ENCODE measurements at places on chromosomes 12 and 14. TPM values are rescaled to one million over a fixed set of nuclear protein-coding genes. Genes with fewer than 3 reads are reported as not detected.
A peak's percentile ranks its signal among the peaks of the same experiment; 100 is the strongest.

CD163 gene
- total RNA-seq: 464 TPM

GRCh38 chr12:97075934-97076630, 169.0 kb downstream of the NEDD1 start:
- H3K27ac ChIP-seq: peak overlapping the region; percentile 64
- peaks cover 12% of the 10 kb centered on the region for H3K4me1 ChIP-seq
- peak overlapping the region; percentile 9 for H3K4me3 ChIP-seq
- H3K27me3 ChIP-seq: no peaks in the 10 kb centered on the region

DNA sequence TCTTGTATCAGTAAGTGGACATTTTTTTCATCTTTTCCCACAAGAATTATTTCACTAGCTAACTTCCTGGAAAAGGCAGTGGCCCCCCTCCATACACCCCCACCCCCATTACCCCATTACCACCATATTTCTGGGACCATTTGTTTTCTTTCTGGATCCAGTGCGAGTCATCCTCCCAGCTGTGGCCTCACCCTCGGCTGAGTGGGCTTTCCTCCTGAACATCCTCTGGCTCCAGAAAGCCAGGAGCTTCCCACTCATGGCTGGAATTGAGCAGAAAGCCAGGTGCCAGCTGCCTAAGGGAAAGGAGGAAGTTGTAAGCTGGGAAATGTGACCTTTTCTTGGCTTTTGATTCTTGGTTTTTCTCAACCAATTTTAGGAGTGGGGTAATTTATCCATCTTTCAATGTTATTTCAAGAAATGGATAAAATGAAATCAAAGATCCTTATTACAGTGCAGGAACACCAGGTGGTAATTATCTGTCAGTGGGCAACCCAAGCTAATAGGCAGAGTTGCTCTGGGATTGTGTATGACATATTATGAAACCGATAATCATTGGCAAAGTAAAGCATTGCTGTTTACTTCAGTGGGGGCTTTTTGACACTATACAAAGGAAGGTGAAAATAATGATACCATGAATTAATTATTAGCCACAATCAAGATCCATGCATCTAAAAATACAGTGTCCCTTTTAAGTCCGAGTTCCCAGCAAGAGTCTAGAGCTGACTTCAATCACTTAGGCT, 124.6 kb downstream of the KICS2 start:
- no peaks in the 10 kb centered on the region for H3K4me1 ChIP-seq
- no peak overlapping the region for H3K27ac ChIP-seq
- H3K27me3 ChIP-seq: no peaks in the 10 kb centered on the region
- no peaks in the 10 kb centered on the region for H3K36me3 ChIP-seq
- DNase-seq: no peak

GRCh38 chr14:64671591-64671990, 32.6 kb upstream of the PLEKHG3 start:
- H3K27ac ChIP-seq: no peak overlapping the region
- no peaks in the 10 kb centered on the region for H3K36me3 ChIP-seq
- H3K4me1 ChIP-seq: no peaks in the 10 kb centered on the region
- no peaks in the 10 kb centered on the region for H3K27me3 ChIP-seq

- no peak overlapping the region for H3K4me3 ChIP-seq
- no peak overlapping the region for H3K27ac ChIP-seq
- H3K4me1 ChIP-seq: no peaks in the 10 kb centered on the region
Observed at GRCh38 chr14:60632777-60633176, 16.5 kb downstream of the SIX1 start.

DNA sequence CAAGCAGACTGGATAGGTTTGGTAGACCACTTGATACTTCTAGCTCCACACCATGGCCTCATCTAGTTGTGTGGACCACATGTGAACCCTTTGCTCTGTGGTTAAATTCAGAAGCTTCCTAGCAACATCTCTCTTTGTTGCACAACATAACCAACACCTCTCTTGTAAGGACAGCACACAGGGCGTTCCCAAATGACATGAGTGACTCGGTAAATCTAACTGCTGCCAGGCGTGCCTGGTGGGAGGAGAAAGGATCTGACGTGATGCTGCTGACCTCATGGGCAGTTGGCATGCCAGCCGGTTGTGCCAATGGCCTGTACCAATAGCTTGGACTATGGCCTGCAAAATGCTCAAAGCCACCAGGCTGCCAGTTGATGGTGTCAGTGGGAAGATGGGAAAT, 93.8 kb downstream of the CPSF2 start:
- no peak overlapping the region for H3K4me3 ChIP-seq
- H3K27ac ChIP-seq: peak overlapping the region; percentile 32
- H3K4me1 ChIP-seq: peaks cover 32% of the 10 kb centered on the region
- DNase-seq: no peak
- no peaks in the 10 kb centered on the region for H3K36me3 ChIP-seq

TBC1D30 gene
- total RNA-seq: 19.0 TPM

STXBP6 gene
- total RNA-seq: 4.4 TPM

DNA sequence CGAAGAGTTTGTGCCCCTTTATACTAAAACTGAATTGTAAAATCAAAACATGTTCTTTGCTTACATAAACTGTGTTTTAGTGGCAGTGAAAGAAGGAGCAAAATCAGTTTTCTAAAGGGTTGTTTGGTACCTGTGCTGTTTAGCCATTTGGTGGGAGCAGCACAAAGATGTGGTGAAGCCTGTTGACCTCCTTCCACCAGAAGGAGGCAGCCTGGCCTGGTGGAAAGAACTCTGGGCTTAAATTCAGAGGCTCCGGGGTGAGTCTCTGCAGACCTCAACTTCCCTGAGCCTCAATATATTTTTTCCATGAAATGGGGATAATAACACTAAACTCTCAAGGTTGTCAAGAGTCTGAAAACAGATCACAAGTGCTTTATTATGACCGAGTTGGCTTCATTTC, 502.5 kb downstream of the VRK1 start:
- H3K36me3 ChIP-seq: no peaks in the 10 kb centered on the region
- no peaks in the 10 kb centered on the region for H3K27me3 ChIP-seq
- no peaks in the 10 kb centered on the region for H3K4me1 ChIP-seq
- no peak for DNase-seq
- no peak overlapping the region for H3K27ac ChIP-seq

AP4S1 gene
- 6.0 TPM for total RNA-seq

DNA sequence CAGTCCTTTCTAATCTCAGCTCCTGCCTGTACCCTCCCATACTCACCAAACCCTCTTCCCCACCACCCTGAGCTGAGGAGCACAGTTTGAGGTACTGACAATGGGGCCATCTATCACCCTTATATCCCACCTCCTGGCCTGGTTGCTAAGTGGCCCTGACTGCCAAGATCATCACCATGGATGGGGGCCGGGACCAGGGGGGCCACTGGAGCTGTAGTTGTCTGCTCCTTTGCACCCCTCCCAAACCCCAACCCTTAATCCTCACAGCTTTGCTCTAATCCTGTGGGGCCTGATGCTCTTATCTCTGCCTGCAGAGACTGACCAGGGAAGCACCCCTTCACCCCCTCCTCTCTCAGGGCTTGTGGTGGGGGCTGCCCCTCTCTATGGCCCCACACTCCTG, 395 bp upstream of the GNB3 start:
- H3K27ac ChIP-seq: no peak overlapping the region
- no peaks in the 10 kb centered on the region for H3K4me1 ChIP-seq

- peak overlapping the region; percentile 97 for H3K4me3 ChIP-seq
- no peak for DNase-seq
- peak overlapping the region; percentile 75 for H3K27ac ChIP-seq
Observed at GRCh38 chr12:132954471-132955048, 1.5 kb downstream of the ZNF605 start.

NR1H4 gene
- total RNA-seq: 1.9 TPM

DCN gene
- total RNA-seq: 1,972 TPM

MMP17 gene
- 4.6 TPM for total RNA-seq

TAS2R30 gene
- 4.1 TPM for total RNA-seq

GRCh38 chr14:103638594-103638993, 9.6 kb downstream of the KLC1 start:
- peaks cover 50% of the 10 kb centered on the region for H3K4me1 ChIP-seq
- H3K36me3 ChIP-seq: no peaks in the 10 kb centered on the region
- H3K4me3 ChIP-seq: no peak overlapping the region
- DNase-seq: no peak
- peak overlapping the region; percentile 75 for H3K27ac ChIP-seq

GRCh38 chr12:22032732-22033131, 13.3 kb upstream of the CMAS start:
- no peak overlapping the region for H3K4me3 ChIP-seq
- peaks cover 12% of the 10 kb centered on the region for H3K4me1 ChIP-seq
- H3K36me3 ChIP-seq: no peaks in the 10 kb centered on the region
- no peak for DNase-seq
- H3K27ac ChIP-seq: no peak overlapping the region

AKAP3 gene
- 3.3 TPM for total RNA-seq

DNA sequence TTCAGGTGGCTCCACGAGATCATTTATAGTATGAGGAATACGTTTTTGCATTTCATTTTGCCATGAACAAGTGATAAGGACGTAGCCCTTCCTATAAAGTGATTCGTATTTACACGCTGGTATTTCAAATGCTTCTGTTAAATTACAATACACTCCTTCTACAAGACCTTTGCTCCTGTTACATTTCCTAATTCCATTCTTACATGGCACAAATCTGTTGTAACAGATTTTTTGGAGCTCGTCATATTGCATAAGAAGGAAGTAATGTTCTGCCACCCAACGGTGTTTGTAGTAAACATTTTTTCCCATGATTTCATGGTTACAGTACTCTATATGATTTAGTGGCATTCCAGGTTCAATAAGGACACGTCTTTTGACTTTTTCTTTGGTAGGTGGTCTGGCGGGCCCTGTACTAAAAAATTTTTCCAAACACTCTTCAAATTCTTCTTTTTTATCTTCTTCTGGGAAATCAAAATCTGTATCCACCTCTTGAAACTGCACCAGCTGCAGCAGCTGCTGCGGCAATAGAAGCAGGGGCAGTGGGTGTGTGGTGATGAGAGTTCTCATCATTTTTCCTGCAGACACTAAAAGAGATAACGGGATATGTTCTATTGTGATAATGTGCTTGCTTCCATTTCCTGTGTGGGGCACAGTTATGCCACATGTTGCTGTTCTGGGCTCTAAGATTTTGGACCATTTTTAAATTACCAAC, 4.2 kb downstream of the RNASE9 start:
- no peaks in the 10 kb centered on the region for H3K36me3 ChIP-seq
- no peak overlapping the region for H3K27ac ChIP-seq
- DNase-seq: no peak
- H3K27me3 ChIP-seq: no peaks in the 10 kb centered on the region

GRCh38 chr14:60639674-60640073, 9.6 kb downstream of the SIX1 start:
- DNase-seq: no peak
- H3K4me3 ChIP-seq: no peak overlapping the region
- H3K4me1 ChIP-seq: no peaks in the 10 kb centered on the region
- peaks cover 33% of the 10 kb centered on the region for H3K27me3 ChIP-seq
- H3K36me3 ChIP-seq: no peaks in the 10 kb centered on the region
- no peak overlapping the region for H3K27ac ChIP-seq

- H3K4me1 ChIP-seq: no peaks in the 10 kb centered on the region
- no peak overlapping the region for H3K27ac ChIP-seq
- H3K4me3 ChIP-seq: no peak overlapping the region
- H3K27me3 ChIP-seq: no peaks in the 10 kb centered on the region
- no peaks in the 10 kb centered on the region for H3K36me3 ChIP-seq
Observed at GRCh38 chr12:77481687-77482086, 349.0 kb upstream of the NAV3 start.

MORN3 gene
- not detected for total RNA-seq

DNA sequence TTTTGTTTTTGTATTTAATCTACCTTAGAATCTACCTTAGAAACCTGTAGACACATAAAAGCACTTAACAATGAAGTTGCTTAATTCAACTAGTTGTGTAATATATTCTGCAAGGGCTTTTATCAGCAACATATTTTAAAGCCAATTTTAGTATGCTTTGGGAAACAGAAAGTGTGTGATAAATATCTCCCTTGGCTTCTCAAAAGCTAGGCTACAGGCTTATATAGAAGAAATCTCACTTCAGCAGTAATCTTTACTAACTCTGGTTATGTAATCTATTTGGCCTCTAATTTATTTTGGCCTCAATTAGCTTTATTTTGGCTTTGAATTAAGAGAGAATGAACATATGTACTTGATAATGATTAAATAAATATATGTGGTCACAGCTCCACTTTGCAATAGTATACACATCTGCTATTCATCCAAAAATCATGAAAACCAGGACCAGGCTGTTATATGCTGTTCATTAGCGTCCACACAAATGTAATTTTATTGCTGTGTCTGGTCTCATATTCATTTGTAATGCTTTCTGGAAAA, 37.2 kb downstream of the LRP6 start:
- H3K4me3 ChIP-seq: no peak overlapping the region
- H3K27me3 ChIP-seq: no peaks in the 10 kb centered on the region
- DNase-seq: no peak
- peaks cover 18% of the 10 kb centered on the region for H3K4me1 ChIP-seq
- H3K27ac ChIP-seq: no peak overlapping the region

DNA sequence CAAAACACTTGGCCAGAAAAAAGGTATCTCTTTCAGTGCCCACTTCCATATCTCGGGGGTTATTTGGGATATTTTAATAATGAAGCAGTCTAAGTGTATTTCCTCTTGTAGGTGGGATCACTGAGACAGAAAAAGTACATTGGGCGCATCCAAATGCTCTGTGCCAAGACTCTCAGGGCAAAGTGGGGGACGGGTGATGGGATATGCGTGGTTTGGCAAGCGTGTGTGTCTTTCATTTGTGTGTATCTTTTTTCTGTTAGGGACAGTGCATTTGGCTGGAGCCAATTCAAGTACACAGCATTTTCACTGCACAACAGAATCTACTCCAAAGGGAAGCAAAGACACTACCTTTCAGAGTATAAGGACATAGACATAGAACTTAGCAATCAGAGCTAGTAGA, 29.3 kb downstream of the SSPN start:
- H3K4me1 ChIP-seq: no peaks in the 10 kb centered on the region
- H3K36me3 ChIP-seq: no peaks in the 10 kb centered on the region
- no peak overlapping the region for H3K27ac ChIP-seq
- no peak for DNase-seq
- no peaks in the 10 kb centered on the region for H3K27me3 ChIP-seq
- H3K4me3 ChIP-seq: no peak overlapping the region

GRCh38 chr14:55129086-55129427, at the start of gene LGALS3:
LGALS3 (plus strand) TSS chr14:55129252; CDS start chr14:55137374, 8,122 bp downstream.
- H3K27me3 ChIP-seq: no peaks in the 10 kb centered on the region
- H3K4me1 ChIP-seq: peaks cover 63% of the 10 kb centered on the region
- peak; percentile 24 for DNase-seq

- H3K4me3 ChIP-seq: no peak overlapping the region
- peaks cover 82% of the 10 kb centered on the region for H3K4me1 ChIP-seq
- H3K36me3 ChIP-seq: no peaks in the 10 kb centered on the region
- no peak for DNase-seq
- peak overlapping the region; percentile 89 for H3K27ac ChIP-seq
Observed at GRCh38 chr12:106082216-106083175, 56.3 kb downstream of the NUAK1 start.

CCDC175 gene
- not detected for total RNA-seq

TEP1 gene
- total RNA-seq: 33.0 TPM

DNA sequence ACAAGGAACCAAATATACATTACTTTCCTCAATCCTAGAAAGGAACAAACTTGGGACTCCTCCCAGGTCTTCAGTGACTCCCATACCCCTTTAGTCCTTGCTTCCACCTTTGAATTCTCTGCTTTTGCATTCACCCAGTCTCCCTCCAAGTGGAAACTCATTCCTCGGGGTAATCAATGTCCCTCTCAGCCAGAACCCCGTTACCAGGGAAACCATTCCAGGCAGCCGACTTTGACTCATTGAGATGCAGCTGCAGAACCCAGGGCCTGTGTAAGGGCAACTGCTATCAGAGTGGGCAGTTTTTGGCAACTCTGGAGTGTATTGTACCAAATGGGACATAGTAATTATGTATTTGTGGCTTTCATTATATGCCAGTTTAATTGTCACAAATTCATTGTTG, 186.2 kb downstream of the NRXN3 start:
- H3K27me3 ChIP-seq: no peaks in the 10 kb centered on the region
- H3K27ac ChIP-seq: no peak overlapping the region
- no peak for DNase-seq
- no peaks in the 10 kb centered on the region for H3K4me1 ChIP-seq
- H3K4me3 ChIP-seq: no peak overlapping the region

All from thoracic aorta (tissue), 2 donors.